ENCODE measurements at places on chromosomes 1 and 21.

- no peak for DNase-seq
Observed at GRCh38 chr1:227428803-227429202, 110.5 kb upstream of the CDC42BPA start.

DNA sequence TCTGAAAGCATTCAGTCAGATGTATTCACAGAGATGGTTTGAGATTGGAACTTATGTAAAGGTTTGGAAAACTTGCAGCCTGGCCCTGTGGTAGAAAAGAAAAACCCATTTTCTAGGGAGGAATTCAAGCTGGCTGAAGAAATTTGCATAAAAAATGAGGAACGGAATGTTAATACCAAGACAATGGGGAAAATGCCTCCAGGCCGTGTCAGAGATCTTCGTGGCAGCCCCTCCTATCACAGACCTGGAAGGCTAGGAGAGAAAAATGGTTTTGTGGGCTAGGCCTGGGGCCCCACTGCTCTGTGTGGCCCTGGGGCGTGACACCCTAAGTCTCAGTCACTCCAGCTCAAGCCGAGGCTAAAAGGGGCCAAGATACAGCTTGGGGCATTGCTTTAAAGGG is 26.7 kb downstream of the NME7 start:
- no peak for DNase-seq

DNA sequence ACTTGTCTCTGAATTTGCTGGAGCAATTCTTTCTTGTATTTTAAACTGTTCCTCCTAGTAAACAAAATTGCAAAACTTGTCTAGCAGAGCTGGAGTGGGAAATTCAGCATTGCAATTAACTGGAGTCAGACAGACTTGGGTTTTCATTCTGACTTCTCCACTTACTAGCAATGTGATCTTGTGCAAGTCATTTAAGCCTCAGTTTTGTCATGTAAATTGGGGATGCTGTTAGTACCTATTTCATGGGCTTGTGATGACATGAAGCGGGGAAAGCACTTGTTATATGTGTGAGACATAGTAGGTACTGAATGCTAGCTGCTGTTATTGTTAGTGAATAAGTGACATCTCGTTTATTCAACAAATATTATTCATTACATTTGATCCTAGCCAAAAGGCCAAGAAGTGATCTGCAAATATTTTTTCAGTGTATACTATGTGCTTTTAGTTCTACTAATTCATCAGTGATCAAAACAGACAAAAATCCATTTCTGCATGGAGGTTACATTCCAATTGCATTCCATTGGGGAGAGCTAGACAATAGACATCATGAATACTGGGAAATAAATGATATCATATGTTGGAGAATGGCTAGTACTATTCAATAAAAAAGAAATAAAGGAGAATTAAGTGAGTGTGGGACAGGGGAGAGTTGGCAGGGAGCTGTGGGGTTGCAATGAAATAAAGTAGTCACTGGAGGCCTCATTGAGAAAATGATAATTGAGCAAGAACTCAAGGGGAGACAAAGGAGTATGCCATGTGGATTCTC is 47.1 kb downstream of the CACHD1 start:
- DNase-seq: no peak

GRCh38 chr1:101453844-101454243 is 217.0 kb downstream of the S1PR1 start:
- DNase-seq: no peak

- DNase-seq: peak; percentile 71
Observed at GRCh38 chr21:45138199-45139002, 64.0 kb downstream of the ADARB1 start.

GRCh38 chr1:28811766-28812668 is at the start of gene OPRD1:
Gene OPRD1 (plus strand): TSS chr1:28812170. CDS start chr1:28812384, 214 bp downstream.
- DNase-seq: no peak

DNA sequence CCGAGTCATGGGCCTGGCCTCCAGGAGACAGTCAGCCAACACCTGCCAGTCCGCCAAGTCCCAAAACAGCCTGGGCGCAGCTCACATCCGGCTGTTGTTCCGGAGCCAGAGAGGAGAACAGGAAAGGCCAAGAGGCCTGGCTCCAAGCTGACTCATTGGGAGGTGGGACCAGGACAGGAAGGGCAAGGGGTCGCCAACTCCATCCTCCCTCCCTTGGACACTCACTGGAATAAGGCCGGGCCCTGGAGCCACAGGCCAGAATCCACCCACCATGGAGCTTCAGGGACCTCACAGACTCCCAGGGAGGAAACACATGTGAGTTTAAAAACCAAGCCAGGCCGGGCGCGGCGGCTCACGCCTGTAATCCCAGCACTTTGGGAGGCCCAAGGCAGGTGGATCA is 25.1 kb upstream of the CLIC4 start:
- no peak for DNase-seq

- DNase-seq: no peak
Observed at GRCh38 chr1:236748268-236748870, 46.7 kb upstream of the MTR start.

DNA sequence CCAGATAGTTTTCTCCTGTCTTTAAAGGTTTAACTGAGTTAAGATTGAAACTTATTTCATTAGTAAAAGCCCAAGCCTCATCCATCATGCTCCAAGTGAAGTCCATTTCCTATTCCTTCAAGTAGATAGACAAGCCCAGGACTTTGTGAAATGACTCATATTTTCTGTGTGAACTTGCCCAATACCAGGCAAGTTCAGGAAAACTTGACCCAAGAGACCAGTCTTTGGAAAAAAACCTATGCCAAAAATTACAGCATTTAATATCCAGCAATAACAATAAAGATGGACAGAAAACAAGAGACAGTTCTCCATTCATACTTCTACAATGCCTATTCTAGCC is 405 bp upstream of the RAB29 start:
- DNase-seq: no peak

DNA sequence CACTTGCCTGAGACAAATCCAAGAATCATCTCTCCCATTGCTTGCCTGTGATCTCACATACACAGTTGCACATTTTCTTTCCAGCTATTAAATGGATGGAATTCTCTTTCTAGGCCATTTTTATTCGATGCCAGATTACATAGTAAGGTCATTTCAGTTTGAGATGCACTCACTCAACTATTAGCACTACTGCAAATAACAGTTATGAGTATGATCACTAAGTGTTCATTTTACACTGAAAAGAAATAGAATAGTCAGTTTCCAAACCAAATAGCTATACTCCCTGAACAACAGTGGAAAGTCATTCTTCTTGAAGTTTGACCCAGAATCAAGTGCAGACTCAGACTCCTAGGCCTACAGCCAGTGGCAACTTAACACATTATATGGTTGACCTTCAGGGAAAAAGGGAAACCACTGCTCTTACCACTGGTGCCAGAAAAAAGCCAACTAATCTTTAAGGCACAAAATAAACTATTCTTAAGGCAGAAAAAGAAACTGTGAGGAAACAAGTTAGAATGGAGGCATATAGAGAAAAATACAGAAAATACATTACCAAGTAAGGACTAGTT is 31.5 kb downstream of the WNT2B start:
- no peak for DNase-seq

DNA sequence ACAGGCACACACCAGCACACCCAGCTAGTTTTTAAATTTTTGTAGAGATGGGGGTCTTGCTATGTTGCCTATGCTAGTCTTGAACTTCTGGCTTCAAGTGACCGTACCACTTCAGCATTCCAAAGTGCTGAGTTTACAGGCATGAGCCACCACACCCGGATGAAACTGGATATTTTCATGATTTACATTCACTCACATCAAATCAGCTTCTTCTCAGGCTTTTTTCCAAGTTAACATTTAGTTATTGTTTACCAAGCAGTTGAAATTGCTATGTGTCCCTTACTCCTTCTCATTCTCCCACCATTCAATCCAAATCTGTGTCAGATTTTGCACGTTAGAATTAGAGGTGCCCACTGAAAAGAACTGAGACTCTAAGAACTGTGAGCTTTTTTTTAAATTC is 18.4 kb downstream of the RIT1 start:
- no peak for DNase-seq

Data from stimulated activated CD4-positive, alpha-beta T cell treated with anti-CD3 and anti-CD28 coated beads, Interleukin-4, amount 100 ng/mL, for 4 hours (primary cell).